ENCODE measurements at places on chromosomes 7 and 10. TPM values are rescaled to one million over a fixed set of nuclear protein-coding genes. Genes with fewer than 3 reads are reported as not detected.

Gene CTAGE15
- not detected for total RNA-seq

Gene MNX1
- total RNA-seq = 0.63 TPM

Gene FAM25G
- total RNA-seq = not detected

Gene PNLIPRP2
- total RNA-seq = not detected

Gene NXPH1
- not detected for total RNA-seq

Gene PTF1A
- total RNA-seq = not detected

Gene ZNF365
- total RNA-seq = 2.7 TPM

Gene PRSS2
- not detected for total RNA-seq

Gene PRLHR
- not detected for total RNA-seq

Data from mesangial cell (primary cell).